ENCODE measurements at places on chromosomes 2 and 18.

GRCh38 chr2:1550658-1551316, 137.5 kb downstream of the TPO start:
- peak; percentile 43 for DNase-seq

DNA sequence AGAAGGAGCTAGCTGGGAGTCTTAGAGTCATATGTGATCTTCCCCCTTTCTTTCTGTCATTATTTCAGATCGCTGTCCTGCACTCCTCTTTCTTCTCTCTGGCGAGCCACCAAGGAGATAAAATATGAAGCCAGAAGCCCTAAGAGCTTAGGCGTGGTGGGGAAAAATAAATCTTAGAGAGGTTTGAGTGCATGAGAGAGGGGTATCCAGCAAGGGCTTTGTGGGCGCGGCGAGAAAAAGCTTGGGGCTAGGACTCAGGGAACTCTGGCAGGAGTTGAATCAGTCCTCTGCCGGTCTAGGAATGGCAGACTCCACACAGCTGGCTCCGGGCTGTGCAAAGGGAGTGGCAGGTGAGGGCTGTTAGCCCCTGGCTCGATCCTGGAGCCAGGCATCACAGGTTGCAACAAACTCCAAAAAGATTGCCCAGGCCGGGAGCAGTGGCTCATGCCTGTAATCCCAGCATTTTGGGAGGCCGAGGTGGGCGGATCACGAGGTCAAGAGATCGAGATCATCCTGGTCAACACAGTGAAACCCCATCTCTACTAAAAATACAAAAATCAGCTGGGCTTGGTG, 20.1 kb upstream of the IGFBP5 start:
- no peak for DNase-seq

DNA sequence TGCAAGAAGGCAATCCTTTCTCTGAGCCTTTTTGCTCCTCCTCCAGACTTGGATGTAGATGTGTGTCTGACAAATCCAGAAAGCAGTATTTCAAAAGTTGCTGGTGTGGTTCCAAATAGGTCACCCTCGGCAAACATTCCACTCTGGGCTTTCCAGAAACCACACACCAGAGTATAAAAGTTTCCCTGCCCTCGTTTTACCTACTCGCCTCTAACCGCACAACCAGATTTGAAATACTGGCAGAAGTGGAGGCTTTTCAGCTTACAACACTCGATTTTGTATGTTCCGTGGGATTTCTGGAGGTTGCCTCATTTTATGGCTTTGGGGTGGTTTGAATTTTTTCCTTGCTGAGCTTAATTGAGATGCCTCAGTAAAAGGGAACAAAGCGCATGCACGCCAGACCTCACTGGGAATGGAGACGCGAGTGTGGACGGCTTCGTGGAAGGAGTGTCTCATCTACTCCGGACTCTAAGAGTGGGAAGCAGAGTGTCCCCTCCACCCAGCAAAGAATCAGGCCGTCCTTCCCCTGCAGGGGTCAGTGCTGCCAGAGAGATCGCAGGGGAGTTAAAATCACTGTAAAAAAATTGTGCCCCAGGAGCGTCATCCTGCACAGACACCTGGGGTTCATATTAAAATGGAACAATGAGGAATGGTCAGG, 44.0 kb upstream of the RPL31 start:
- no peak for DNase-seq

- no peak for DNase-seq
Observed at GRCh38 chr2:235064976-235065375, 113.2 kb downstream of the SH3BP4 start.

DNA sequence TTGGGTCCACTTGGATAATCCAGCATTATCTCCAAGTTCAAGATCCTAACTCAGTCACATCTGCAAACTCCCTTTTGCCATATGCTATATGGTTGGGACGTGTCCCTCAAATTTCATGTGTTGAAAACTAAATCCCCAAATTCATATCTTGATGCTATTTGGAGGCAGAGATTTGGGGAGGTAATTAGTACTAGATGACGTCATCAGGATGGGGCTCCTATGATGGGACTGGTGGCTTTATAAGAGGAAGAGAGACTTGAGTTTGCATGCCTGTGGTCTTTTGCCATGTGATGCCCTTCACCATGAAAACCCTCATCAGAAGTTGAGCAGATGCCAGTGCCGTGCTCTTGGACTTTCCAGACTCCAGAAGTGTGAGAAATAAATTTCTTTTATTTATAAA, 16.8 kb upstream of the SMAD4 start:
- no peak for DNase-seq

GRCh38 chr2:219499058-219499307, 292 bp downstream of the GMPPA start:
- DNase-seq: no peak

DNA sequence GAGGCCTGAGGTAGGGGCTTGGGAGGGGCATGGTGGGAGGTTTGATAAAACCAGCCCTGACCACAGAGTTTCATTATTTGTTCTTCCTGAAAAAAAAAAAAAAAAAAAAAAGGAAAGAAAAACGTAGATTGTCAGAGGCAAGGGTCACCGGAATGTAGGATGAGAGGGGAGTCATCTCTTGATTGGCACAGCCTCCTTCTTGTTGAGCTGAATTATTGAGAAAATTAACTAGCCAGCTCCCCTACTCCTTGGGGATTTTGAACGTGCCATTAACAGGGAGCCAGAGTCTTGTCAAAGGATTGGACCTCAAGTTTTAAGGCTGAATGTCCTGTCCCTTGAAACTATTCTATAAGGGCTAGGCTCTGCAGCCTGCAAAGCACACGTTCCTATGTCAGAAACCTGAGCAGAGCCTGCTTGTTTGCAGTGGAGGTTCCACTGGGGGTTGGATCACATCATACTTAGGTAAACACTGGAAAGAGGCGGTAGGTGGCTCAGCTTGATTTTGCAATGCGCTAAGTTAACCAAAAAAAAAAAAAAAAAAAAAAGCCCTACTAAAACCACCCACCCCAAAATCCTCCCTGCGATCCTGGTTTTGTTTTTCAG, 2.3 kb downstream of the INHBB start:
- DNase-seq: no peak

- no peak for DNase-seq
Observed at GRCh38 chr2:227799202-227799601, 14.4 kb upstream of the CCL20 start.

- no peak for DNase-seq
Observed at GRCh38 chr2:43508209-43508608, 87.6 kb downstream of the THADA start.

GRCh38 chr18:6591491-6591890, 138.0 kb upstream of the ARHGAP28 start:
- DNase-seq: no peak

DNA sequence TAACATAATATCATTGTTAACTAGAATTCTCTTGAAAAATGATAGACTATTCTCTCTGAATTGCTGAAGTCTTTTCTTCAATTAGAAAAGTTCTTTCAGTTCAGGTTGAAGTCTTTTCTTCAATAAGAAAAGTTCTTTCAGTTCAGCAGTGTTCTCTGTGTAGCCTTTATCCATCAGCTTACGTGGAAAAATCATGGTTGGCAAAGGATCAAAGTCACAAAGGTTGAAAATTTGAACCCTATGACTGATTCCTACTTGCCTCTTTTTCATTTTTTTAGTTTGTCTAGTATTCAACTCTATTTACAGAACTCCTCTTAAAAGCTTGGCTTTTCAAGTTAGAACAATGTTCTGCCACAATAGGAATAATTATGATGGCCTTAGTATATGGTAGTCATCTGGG, 25.8 kb downstream of the CAVIN2 start:
- DNase-seq: no peak

- no peak for DNase-seq
Observed at GRCh38 chr2:98821629-98822135, 90.8 kb upstream of the MGAT4A start.

DNA sequence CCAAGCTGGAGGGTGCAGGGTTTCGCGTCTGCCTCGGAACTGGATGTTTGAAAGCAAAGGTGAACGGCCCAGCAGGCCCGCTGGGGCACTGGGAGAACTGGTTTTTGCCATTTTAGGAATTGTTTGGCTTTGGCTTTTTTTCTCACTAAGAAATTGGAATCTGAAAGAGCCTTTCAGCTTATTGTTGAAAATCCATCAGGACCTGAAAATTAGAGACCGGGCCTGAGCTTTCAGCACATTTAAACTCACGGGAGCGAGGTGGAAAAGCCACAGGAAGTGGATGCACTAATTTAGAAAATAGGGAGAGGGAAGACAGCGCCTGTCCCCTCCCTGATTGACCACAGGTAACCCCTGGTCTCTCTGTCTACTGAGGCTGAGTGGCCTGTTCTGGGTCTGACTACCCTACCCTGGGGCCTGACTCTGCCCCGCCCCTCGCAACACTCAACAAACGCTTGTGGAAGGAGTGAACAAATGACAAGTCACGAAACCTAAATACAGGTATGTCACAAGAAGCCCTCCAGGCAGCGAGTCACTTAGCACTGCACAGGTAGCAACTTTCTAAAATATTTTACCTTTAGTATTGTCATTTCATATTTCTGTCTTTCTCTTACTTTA, 100.3 kb upstream of the MBOAT2 start:
- DNase-seq: no peak

DNA sequence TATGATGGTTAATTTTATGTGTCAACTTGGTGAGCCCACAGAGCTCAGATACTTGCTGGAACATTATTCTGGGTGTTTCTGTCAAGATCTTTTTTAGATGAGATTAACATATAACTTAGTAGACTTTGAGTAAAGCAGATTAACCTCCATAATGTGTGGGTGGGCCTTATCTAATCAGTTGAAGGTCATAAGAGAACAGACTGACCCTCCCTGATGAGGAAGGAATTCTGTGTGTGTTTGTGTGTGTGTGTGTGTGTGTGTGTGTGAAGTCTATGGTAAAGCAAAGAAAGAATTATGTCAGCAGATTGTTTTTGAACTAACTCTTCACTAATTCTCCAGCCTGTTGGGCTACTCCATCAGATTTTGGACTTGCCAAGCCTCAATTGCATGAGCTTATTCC, 232.2 kb upstream of the MEX3C start:
- DNase-seq: no peak

DNA sequence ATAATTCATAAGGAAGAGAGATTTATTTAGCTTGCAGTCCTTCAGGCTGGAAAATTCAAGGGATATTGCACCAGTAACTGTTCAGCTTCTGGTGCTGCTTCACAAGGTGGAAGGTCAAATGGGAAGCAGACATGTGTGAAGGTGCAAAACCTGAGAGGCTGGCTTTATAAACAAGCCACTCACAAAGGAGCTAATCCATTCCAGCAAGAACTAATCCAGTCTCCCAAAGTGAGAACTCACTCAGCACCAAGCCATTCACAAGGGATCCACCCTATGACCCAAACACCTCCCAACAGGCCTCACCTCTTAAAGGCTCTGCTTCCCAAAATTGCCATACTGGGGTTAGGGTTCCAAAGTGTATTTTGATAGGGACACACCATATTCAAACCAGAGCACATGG, 1018.4 kb upstream of the ACVR2A start:
- no peak for DNase-seq
